WTC11 (cell line): ENCODE measurements at places on chromosomes 12 and 14. TPM values are rescaled to one million over a fixed set of nuclear protein-coding genes. Genes with fewer than 3 reads are reported as not detected.

- DNase-seq, result no peak
- no peak overlapping the region for H3K4me3 ChIP-seq
- no peaks in the 10 kb centered on the region for H3K4me1 ChIP-seq
- H3K36me3 ChIP-seq, result no peaks in the 10 kb centered on the region
These were observed 177.5 kb downstream of the DACT1 start for GRCh38 chr14:58815161-58815701.

DNA sequence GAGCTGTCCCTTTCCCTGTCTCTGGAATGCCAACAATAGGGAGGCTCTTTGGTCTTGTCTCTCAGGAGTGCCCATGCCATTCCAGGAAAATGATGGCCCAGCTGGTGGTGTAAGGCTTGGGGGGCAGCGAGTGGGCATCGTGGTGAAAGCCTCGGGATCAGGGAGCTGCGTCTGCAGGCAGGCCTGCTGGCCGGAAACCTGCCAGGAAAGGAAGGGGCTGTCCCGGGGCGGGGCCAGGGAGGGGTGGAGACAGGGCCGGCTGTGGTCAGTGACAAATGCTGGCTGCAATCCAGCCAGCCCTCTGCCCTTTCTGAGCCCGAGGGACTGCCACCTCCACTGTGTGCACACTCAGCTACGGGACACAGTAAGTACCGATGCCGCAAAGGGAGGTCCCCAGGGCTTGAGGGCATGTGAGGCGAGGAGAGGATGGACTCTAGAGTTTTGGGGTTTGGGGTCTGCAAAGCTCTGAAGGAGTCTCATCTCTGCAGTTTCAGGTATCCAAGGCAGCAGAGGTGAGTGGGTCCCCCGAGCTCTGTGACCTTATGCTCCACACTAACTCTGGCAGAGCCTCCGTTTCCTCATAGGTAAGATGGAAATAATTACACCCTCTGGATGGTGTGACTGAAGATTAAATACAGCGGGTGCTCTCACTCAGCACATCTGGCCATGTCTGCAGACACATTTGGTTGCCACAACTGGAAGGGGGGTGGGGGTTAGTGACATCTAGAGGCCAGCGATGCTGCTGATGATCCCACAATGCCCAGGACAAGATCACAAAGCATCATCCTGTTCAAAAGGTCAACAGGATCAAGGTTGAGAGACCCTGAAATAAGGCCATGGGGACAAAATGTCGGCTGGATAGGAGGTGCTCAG lies at the start of gene SERPINA5:
Gene SERPINA5 (plus strand): TSS at position 300 of the 873 bp plus-strand sequence. CDS start 5,937 bp downstream, outside the sequence.
- peaks cover 10% of the 10 kb centered on the region; the same call in 1 of the 2 replicates for H3K4me1 ChIP-seq
- no peak within 1 kb of the TSS for H3K4me3 ChIP-seq
- peak; percentile 69 for DNase-seq
- no peak within 1 kb of the TSS for H3K27ac ChIP-seq
- H3K27me3 ChIP-seq, result peaks cover 10% of the 10 kb centered on the region

DNA sequence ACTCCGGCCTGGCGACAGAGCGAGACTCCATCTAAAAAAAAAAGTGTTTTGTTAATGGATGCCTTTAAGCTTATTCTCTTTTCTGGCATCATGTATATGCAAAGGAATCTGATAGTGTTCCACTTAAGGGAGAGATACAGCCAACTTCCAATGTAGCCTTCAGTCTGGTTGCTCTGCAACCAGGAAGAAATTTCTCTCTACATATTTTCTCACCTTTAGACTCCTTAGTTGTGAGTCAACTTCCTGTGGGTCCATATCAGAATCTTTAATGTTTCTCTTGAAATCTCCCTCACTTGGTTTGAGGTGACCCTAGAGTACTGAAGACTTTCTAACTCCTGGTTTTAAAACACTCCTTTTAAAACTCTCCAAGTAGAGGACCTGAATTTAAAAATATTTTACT lies 340.4 kb downstream of the SLC6A15 start:
- H3K36me3 ChIP-seq, result peaks cover 14% of the 10 kb centered on the region
- H3K4me1 ChIP-seq, result peaks cover 7% of the 10 kb centered on the region
- H3K4me3 ChIP-seq, result no peak overlapping the region
- no peak overlapping the region for H3K27ac ChIP-seq

DNA sequence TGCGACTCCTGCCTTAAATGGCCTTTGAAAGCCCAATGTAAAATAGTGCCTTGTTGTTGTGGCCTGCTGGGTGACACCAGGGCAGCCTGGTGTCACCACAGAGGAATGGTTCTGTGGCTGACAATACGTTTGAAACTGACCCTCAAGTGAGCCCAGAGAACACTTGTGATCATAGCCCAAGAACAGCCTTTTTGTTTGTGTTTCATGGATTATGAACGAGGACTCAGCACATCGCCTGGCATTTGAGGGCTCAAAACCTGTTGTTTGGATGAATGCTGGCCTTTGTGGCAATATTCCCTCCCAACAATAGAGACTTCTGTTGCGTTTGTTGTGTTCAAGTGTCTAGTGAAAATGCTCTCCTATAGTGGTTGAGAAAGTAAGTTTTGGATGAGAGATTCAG lies 48.5 kb downstream of the TSPAN9 start:
- H3K36me3 ChIP-seq, result 0 out of 2 replicates have a peak, but pooled peaks cover 7% of the 10 kb centered on the region
- H3K4me3 ChIP-seq, result no peak overlapping the region
- H3K27ac ChIP-seq, result peak overlapping the region; percentile 3

GRCh38 chr12:26128168-26128567 lies 3.3 kb upstream of the BHLHE41 start:
- no peaks in the 10 kb centered on the region for H3K36me3 ChIP-seq
- peaks cover 77% of the 10 kb centered on the region for H3K27me3 ChIP-seq
- H3K27ac ChIP-seq, result no peak overlapping the region
- no peak for DNase-seq
- H3K4me3 ChIP-seq, result no peak overlapping the region
- H3K4me1 ChIP-seq, result peaks cover 36% of the 10 kb centered on the region

DNA sequence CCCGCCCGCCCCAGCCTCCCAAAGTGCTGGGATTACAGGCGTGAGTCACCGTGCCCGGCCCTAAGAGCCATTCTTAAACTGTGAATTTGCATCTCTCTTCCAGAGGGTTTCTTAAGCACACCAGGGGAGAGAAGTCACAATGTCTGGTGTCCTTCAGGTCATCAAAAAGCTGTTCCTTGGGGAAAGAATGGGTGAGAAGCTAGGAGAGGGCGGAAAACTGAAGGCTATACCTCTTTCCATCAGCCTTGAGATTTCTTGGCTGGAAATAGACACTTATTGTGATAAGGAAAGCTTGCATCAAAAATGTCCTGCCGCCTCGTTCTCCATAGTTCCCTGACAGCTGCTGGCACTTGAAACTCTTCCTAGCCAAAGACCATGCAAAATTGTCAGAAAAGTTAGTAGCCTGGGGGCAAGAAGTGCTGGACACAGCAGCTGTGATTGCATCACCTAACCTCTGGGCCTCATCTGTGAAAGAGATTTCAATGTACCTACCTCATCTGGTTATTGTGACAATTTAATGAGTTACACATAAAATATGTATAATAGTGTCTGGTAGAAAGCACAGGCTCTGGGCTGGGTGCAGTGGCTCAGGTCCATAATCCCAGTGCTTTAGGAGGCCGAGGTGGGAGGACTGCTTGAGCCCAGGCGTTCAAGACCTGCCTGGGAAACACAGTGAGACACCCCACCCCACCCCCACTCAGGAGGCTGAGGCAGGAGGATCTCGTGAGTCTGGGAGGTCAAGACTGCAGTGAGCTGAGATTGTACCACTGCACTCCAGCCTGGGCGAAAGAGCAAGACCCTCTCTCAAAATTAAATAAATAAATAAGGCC lies 9.7 kb upstream of the UBC start:
- no peaks in the 10 kb centered on the region for H3K36me3 ChIP-seq
- peak overlapping the region; percentile 88 for H3K27ac ChIP-seq
- H3K4me1 ChIP-seq, result peaks cover 45% of the 10 kb centered on the region
- no peak for DNase-seq

- DNase-seq, result no peak
- no peak overlapping the region for H3K4me3 ChIP-seq
- no peak overlapping the region for H3K27ac ChIP-seq
These were observed 75.0 kb downstream of the EP400 start for GRCh38 chr12:132024758-132025157.

DNA sequence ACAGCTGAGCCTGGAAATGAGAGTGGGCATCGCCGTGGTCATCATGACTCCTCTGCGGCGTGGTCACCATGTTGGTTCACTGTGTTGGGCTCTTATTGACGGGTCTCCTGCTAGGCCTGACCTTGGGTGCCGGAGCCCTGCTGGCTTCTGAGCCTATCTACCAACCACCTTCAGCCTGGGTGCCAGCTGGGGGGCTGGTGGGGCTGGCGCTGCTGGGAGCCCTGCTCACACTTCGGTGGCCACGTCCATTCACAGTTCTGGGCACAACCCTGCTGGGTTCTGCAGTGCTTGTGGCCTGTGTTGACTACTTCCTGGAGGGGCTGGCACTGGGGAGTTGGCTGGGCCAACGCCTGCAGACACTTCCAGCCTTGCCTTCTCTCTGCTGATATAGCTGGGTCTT lies 3.7 kb upstream of the DNAJC14 start:
- H3K4me3 ChIP-seq, result no peak overlapping the region
- peaks cover 22% of the 10 kb centered on the region for H3K4me1 ChIP-seq
- peak overlapping the region; percentile 42; the same call in 1 of the 2 replicates for H3K27ac ChIP-seq
- no peak for DNase-seq
- no peaks in the 10 kb centered on the region for H3K36me3 ChIP-seq

The RND1 gene
- 7.6 to 9.1 TPM (median 8.5 TPM) in 3 replicates for total RNA-seq

The NEDD8 gene
- total RNA-seq, result 218 to 233 TPM (median 221 TPM) in 3 replicates

The RPL10L gene
- total RNA-seq, result not detected in 3 replicates
